Stimulated activated CD4-positive, alpha-beta T cell treated with anti-CD3 and anti-CD28 coated beads, Interleukin-1b, Interleukin-23, amount 100 ng/mL, for 1 hour (primary cell): ENCODE measurements at places on chromosomes 4 and X.

DNA sequence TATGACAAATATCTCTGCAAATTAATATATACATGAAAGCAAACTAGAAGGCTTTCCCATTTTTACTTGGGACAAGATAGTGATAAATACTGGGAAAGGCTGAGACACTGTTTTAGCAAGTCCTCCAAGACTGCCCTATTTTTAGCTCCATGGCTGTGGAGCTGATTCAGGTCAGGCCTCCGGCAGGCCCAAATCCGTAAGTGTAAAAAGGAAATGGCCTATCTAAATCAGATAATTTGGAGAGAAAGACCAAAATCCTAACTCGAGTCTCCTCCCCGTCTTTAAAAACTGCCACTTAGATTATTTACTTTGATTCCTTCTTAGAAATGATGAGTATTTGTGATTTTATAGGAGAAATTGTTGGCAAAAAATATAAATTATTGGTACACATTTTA lies 2.9 kb downstream of the OTUD4 start:
- DNase-seq = no peak

- DNase-seq = no peak
Measured at GRCh38 chr4:48212165-48212564, 57.5 kb downstream of the TEC start.

DNA sequence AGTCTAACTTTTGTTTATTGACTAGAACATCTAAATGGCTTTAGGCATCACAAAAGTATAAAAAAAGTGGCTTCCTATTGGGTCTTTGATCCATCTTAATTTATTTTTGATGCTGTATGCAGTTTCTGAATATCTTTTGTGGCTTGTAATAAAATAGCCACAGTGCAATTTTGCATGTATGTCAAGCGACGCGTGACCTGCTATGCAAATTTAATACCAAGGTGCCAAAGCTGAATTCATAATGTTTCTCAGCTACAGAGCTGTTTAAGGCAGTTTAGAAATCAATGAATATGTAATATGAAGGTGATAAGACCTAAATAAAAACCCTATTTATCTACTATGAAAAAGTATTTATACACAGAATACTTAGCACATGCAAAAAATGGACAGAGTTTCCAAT lies 197.8 kb downstream of the AFF2 start:
- no peak for DNase-seq

GRCh38 chr4:8324640-8325239 lies 55.2 kb downstream of the HTRA3 start:
- DNase-seq = no peak

DNA sequence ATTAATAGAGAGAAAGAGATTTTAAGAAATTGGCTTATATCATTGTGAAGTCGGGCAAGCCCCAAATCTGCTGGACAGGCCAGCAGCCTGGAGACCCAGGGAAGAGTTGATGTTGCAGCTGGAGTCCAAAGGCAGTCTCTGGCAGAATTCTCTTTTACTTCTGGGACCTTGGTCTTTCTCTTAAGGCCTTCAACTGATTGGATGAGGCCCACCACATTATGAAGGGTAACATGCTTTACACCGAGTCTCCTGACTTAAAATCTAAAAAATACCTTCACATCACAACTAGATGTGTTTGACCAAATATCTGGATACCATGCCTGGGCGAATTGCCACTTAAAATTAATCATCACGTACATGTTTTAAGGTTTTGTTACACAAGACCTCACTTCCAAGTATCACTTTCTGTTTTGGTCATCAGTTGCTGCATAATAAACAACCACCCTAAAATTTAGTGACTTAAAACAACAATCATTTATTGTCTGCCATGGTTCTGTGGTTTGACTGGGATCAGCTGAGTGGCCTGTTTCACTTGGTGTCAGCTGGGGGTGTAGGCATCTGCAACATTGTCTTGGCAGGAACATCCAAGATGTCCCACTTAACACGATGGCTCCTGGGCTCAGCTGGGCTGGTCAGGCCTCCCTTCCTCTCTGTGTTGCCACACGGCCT lies 3.4 kb downstream of the CD38 start:
- no peak for DNase-seq
